ENCODE measurements at places on chromosomes 2 and 18.

GRCh38 chr2:138269765-138270164, 231.8 kb upstream of the SPOPL start:
- no peak for DNase-seq

DNA sequence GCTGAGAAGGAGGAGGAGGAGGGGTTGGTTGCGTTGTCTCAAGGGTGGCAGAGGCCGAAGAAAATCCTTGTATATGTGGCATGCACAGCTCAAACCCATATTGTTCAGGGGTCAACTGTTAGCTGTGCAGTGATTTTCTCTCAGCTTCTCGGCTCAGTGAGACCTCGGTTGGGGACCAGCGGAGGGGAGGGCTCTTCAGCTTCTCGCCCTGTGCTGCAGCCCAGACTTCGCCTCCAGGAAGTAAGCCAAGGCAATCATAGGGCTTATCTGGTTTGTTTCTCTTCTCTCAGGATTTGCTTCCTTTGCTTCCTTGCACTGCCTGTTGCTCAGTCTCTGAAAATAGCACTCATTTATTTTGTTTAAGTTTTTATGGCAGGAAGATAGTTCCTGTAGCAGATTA, 85.5 kb downstream of the SOWAHC start:
- DNase-seq, result no peak

GRCh38 chr2:206232287-206233035, 42.0 kb upstream of the ZDBF2 start:
- no peak for DNase-seq

- no peak for DNase-seq
Observed at GRCh38 chr2:207399301-207399700, 130.5 kb upstream of the CREB1 start.

GRCh38 chr2:138356178-138356577, 145.4 kb upstream of the SPOPL start:
- DNase-seq, result no peak

- DNase-seq, result no peak
Observed at GRCh38 chr2:104538077-104538476, 315.8 kb upstream of the POU3F3 start.

DNA sequence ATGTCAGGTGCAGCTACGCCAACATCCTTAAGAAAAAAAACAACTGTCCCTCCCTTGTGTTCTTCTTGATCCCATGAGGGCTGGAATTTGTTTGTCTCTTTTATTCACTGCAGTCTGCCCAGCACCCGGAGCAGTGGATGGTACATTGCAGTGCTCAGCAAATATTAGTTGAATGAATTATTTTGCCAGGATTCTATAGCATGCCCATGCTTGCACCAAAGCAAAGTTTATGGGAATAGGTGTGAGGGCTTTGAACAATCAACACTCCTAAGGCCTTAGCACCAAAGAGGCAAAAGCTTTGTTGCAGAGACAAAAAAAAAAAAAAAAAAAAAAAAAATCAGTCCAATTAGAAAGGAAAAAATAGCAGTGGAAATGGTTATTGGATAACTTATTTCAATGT, 28.7 kb upstream of the DCC start:
- DNase-seq, result no peak

GRCh38 chr2:98515250-98515991, 70.8 kb downstream of the INPP4A start:
- DNase-seq, result no peak

DNA sequence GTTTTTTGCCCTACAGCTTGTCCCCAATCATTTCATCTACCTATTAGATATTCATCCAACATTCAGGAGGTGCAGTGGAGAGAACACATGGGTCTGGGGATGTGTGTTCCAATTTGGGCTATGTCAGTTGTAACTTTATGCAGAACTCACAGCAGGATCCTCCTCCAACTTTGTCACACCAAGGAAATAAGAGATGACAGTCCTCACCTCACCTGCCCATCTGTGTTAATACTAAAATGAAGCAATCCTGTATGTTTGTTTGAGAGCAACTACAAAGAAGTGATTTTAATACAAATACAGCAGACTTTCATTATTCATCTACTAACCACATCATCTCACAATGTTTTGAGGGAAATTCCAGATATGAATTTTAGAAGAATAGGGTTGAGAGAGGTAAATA, 126.7 kb downstream of the ARHGAP15 start:
- no peak for DNase-seq

- no peak for DNase-seq
Observed at GRCh38 chr2:232483311-232483922, 4.2 kb downstream of the ECEL1 start.

GRCh38 chr2:105403783-105404698, 5.2 kb upstream of the FHL2 start:
- DNase-seq, result peak; percentile 90

DNA sequence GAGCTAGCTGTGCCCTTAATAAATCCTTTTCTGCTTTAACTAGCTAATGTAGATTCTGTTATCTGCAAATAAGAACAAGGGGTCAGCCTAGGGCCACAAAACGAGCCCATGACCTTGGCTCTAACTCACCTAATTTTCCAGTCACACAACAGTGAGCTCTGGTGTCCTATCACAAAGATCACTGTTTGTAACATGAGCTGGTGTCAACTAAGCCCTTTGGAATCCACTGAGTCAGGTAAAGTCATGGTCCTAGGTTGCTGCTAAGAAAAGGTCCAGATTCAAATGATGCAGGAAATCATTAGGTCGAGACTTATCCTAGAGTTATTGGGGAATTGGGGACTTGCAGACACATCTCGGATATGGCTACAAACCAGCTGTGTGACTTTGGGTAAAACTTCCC, 49.9 kb downstream of the ST8SIA5 start:
- DNase-seq, result no peak

- DNase-seq, result no peak
Observed at GRCh38 chr2:41079011-41079410, 627.1 kb upstream of the SLC8A1 start.

- DNase-seq, result no peak
Observed at GRCh38 chr18:79631096-79631507, 48.5 kb upstream of the CTDP1 start.

GRCh38 chr18:64179556-64180080, 30.7 kb upstream of the LINC00305 start:
- DNase-seq, result no peak

DNA sequence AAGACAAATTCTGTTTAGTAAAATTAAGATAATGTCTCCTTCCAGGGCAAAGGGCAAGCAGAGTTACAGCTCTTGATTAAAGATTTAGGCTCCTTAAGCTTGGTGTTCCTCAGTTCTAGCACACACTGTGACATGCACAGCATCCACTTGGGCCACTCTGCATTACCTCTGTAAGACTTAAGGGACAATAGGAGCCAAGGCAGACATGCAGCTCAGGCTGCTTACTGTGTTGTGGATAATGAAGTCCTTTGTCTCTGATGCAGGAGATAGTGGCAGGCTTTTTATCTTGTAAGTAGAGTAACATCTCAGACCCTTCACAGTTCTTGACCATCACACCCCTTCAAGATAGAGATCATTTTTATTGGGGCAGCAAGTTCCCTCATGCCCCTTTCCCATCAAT, 31.2 kb downstream of the RBM45 start:
- no peak for DNase-seq

DNA sequence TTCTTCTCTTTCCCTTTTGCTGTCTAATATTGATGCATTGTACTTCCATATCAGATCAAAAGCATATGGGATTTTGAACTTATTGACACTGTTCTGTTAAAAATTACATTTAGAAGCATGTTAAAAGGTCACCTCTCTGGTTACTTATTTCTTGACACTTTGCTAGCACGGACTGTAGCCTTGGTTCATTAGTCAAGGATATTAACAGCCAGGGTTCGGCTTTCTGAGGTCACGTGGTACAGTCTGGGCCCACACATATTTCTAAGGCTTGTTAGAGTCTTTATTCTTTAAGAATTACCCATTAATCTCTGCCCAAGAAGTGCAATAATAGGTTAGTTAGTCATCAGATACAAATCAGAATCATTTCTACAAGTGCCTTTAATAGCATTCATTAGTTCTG, 1035.8 kb upstream of the FANCL start:
- no peak for DNase-seq

DNA sequence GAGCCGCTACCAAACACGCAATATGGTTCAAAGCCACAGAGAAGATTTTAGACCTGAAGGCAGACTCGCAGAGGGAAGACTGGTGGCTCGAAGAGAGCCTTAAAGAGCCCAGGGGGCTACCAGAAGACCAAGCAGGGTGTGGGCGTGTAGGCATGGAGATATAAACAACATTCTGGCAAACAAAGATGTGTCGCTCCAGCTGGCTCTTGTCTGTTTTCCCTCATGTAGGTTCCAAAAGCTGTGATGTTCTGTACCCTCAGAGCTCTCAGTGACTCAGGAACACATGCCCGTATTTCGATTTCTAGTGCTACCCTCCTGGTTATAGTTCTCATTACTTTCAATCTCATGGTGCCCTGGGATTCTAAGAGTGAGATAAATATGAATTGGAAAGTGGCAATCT, 44.5 kb downstream of the DOCK10 start:
- no peak for DNase-seq

- no peak for DNase-seq
Observed at GRCh38 chr2:114534116-114535084, 92.0 kb downstream of the DPP10 start.

DNA sequence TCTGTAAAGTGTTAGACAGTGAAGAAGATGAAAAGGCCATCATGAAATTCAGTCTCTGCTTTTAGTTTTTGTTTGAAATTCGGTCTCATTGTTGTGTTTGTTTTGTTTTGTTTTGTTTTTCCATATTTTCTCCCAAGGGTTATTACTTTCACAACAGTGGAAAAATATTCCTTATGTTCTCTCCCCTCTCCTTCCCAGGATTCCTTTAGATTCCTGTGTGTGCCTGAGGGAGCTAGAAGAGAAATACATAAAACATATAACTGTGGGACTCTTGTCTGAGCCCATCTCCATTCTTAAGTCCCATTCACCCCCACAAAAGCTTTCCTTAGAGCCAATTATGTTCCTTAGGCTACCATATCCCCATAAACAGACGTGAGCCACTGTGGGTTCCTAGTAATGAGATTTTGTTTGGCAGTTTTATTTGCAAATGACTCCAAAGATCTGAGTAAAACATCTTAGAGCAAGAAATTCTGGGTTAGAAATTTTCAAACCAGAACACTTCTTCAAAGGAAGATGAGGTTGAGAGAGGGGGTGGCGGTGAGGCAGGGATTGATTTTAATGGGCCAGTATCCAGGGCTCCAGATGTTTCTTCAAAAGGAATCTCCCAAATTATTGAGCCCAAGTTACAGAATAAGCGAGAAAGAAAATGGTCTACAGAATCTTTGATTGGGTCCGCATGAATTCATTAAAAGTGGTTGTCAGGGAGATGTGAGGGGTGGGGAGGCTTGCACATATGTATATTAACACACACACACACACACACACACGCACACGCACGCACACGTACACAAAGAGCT, 157.8 kb upstream of the TNP1 start:
- DNase-seq, result no peak

GRCh38 chr18:13934058-13934457, 18.7 kb upstream of the MC2R start:
- DNase-seq, result no peak

DNA sequence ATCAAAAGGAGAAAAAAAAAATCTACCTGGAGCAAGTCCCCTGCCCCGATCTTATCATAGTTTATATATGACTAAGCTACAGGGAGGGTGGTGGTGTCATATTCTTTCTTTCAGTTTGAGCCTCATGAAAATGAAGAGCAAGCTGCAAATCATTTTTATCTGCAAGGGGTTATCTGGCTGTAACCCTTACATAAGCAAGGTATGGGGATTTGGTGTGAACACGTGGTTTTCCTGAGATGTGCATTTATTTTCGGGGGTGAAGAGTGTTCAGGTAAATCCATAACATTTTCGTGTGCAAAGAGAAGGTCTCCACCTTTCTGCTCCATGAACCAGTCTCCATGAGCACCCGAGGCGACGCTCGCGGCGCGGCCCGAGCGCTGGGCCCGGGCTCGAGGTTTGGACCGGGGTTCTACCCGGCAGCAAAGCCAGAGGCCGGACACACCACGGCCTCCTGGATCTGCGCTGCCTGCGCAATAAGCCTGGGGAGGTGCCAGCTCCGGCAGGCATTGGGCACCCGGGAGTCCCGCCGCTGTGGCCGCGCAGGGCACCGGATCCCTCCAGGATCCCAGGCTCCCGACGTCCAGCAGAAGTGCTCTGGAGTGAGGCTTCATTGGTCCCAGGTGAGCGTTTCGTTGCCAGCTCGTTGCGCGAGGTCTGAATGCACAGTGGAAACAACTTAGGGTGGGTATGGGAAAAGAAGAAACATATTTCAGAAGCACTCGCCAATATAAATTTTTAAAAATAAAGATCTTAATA, 36.1 kb upstream of the GPD2 start:
- DNase-seq, result peak; percentile 51

DNA sequence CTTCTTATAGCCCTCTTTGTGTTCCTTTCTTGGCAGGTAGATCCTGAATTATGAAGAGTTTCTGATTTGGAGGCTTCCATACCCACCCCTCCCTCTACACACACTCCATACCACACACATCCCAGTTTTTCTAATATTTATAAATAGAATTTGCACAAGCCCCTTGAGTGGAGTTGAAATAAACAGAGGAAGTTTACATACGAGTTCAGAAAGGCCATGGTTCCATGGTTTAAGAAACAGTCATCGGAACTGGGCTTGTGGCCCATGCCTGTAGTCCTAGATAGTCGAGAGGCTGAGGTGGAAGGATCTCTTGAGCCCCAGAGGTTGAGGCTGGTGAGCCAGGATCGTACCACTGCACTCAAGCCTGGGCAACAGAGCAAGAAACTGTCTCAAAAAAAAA, 62.7 kb upstream of the TANC1 start:
- no peak for DNase-seq

- DNase-seq, result no peak
Observed at GRCh38 chr2:226772389-226773179, 27.0 kb downstream of the IRS1 start.

GRCh38 chr18:46152436-46152807, 48.2 kb downstream of the HAUS1 start:
- DNase-seq, result no peak

DNA sequence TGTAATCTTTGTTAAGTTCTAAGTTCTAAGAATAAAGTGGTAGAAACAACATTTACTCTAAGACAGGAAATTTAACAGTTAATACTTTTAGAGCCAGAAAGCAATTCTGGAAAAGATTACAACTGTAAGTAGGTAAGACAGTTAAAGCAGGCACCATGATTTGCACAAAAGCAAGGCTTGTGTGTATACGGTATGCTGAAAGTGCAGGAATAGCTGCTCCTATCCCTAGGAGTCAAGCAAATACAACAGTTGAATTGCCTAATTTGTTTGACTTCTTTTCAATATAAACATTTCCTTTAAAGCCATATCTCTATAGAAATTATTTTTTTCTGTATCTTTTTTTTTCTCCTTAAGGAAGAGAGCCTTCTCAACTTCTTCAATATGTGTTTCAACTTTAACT, 116.4 kb downstream of the KCNJ3 start:
- no peak for DNase-seq

GRCh38 chr2:210503725-210504191, 27.2 kb upstream of the LANCL1 start:
- no peak for DNase-seq

DNA sequence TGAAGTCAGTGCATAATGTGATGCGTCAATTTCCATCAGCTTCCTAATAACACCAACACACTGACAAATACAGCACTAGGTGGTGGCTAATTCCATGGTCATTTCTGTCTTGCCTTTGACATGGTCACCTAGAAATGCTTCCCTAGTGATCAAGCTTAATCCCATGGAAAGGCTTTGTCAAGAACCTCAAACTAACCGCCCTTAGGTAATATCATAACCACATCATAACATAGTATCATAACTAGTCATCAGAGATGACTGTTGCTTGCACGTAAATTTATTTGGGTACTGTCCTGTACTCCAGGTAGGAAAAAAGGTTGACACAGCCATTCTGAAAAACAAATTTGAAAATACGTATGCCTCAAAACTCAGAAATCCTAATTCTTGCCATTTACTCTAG, 471.8 kb downstream of the IRS1 start:
- DNase-seq, result no peak

GRCh38 chr2:18980786-18981430, 377.5 kb downstream of the OSR1 start:
- DNase-seq, result no peak

Data from HS-27A (cell line).